T-cell (primary cell): ENCODE measurements at places on chromosomes 16 and 17.

DNA sequence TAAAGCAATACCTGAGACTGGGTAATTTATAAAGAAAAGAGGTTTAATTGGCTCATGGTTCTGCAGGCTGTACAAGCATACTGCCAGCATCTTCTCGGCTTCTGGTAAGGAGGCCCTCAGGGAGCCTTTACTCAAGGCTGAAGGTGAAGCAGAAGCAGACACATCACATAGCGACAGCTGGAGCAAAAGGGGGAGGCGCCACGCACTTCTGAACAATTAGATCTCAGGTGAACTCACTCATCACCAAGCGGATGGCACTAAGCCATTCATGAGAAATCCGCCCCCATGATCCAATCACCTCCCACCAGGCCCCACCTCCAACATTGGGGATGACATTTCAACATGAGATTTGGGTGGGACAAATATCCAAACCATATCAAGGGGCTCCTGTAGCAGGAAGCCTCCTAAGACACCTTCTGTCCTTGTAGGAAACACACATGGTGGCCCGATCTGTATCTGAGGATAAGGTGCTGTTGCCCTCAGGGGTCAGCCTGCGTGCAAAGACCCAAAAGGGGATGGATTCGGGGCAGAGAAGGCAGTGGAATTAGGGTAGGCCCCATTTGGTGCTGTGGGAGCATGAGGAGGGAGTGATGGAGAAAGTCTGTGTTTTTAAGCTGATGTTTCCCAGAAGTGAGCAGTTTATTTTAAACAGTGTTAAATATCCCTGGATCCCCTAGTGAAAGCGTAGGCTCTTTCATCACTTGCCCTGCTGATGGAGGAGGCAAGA is 23.0 kb downstream of the IL21R start:
- DNase-seq, result no peak

DNA sequence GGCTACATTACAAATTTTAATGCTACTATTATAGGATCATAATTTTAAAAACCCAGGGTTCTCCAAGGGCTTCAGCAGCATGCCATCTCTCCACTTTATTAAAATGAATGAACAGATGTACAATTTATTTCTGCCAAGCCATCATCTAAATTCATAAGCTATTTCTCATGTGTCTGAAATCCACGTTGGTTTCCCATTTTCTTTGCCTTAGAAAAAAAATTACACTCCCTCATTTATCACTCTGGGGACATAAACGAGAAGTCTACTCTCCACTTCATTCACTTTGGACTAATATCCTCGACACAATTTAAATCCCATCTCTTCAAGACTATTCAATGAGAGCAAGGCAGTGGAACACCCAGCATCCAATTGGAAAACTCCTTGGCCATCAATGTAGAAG is 178.4 kb upstream of the HSBP1 start:
- no peak for DNase-seq

- DNase-seq, result peak; percentile 47
These were observed 9.3 kb downstream of the RIPOR1 start for GRCh38 chr16:67537636-67538591.

- no peak for DNase-seq
These were observed 91.2 kb downstream of the TMEM132E start for GRCh38 chr17:34670618-34671017.

DNA sequence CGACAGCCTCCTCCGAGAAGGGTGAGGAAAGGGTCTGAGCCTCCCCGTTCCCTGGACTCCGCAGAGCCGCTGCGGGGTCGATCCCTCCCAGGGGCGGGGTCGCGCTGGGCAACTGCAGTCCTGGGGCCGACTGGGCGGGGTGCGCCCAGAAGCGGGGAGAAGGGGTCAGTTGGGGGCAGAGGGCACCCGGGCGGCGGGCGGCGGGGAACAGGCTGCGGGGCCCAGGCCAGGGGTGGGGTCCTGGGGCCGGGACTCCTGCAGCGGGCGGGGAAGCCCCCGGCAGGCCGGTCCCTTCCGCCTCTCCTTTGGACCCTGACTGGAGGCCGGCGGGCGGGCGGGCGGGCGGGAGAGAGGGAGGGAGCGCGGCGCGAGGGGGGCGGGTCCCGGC is 352 bp downstream of the GGNBP2 start:
- DNase-seq, result no peak

GRCh38 chr17:55278173-55278961 is 13.6 kb downstream of the HLF start:
- no peak for DNase-seq

GRCh38 chr16:21279501-21279900 is 1.4 kb upstream of the CRYM start:
- no peak for DNase-seq

GRCh38 chr17:50583641-50584040 is 23.1 kb downstream of the CACNA1G start:
- DNase-seq, result no peak

GRCh38 chr17:48131216-48131824 is 23.8 kb downstream of the SNX11 start:
- peak; percentile 35 for DNase-seq

DNA sequence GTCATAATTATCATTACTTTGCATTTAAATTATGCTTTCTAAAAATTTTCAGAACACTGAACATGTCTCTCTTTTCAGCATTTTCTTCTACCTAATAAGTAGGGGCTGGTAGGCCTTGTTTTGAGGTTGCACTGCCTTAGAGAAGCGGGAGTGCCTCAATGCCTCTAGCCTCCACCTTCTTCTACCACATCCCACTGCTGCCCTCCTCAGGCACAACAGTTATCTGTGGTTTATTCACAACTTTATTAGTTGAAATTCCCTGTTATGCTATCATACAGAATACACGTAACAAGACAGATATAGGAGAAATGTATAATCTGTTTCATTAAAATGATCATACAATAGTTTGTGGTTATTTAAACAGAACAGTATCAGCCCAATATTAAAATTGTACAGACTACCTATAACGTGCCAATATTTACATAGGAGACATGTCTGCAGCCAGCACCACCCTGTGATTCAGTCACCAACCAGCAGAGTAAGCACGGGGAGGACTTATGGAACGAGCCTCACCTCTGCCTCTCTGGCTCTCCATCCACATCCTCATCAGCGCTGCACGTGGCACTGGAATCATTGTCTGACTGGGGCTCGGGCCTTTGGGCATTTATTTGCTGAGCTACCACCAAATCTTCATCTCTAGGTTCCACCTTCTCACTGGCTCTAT is 101.2 kb downstream of the TTC19 start:
- no peak for DNase-seq

- no peak for DNase-seq
These were observed 23.9 kb upstream of the NOL11 start for GRCh38 chr17:67693811-67694210.

- DNase-seq, result no peak
These were observed 11.2 kb upstream of the PRKAR1A start for GRCh38 chr17:68501074-68501473.

DNA sequence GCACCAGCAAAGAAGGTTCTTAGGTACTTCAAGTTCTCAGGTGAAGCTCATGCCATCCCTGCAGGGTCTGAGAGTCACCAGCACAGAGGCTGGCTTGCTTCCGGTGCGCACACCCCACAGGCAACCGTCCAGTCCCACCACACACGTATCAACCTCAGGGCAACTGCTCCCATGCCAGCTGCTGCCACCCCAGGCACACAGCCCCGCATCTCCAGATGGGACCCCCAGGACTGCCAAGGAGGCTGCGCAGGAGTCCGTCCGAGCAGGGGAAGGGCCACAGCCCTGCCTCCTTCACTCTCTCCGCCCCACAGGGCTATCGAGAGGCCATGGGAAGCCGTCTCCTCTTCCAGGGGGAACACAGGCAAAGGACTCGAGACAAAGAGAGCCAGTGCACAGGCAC is 13.3 kb downstream of the KIFC3 start:
- DNase-seq, result no peak

GRCh38 chr16:52537516-52537915 is 9.4 kb downstream of the TOX3 start:
- DNase-seq, result no peak

DNA sequence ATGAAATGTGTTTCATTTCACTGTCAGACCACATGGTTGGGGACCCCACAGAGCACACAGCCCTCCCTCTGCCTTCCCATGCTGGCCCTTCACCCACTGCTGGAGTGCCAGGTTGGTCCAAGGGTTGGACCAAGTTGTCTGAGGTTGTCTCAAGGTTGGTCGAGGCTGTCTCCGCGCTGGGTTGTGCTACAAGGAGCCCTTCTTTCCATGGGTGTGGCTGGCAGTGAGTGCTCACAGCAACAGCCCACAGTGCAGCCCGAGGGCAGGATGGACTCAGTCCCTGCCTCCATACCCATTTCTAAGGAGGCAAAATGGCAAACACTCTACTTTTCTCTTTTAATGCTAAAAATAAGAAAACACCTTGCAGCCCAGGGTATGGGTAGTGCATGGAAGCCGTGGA is 35.8 kb upstream of the STH start:
- DNase-seq, result no peak

- no peak for DNase-seq
These were observed 744 bp downstream of the SALL1 start for GRCh38 chr16:51150165-51150887.

- DNase-seq, result no peak
These were observed 1.4 kb upstream of the PIPOX start for GRCh38 chr17:29041571-29041970.

DNA sequence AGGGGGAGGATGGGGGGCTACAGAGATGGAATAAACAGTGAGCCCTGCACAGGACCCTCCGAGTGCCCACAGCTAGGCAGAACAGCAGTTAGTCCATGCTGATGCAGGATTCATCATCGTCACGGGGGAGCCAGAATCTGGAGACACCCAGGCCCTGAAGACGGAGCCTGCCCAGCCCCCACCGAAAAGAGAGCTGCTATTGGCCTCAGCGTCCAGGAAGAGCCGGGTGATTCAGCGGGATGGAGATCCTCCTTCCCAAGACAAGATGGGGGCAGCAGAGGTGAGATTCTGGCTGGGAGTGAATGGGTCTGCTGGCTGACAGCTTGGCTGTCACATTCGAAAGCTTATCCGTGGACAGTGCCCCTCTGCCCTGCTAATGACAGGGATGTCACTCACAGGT is 133.6 kb upstream of the CRHR1 start:
- DNase-seq, result no peak

GRCh38 chr16:77969861-77970260 is 52.5 kb upstream of the CLEC3A start:
- no peak for DNase-seq
